Suppressor macrophage treated with lipopolysaccharide for 4 hours (primary cell): ENCODE measurements at places on chromosomes 16 and 17.

- DNase-seq, result peak; percentile 73
Observed at GRCh38 chr16:86016201-86016965, 117.4 kb downstream of the IRF8 start.

GRCh38 chr17:21299981-21300600 lies 15.6 kb downstream of the MAP2K3 start:
- DNase-seq, result no peak

DNA sequence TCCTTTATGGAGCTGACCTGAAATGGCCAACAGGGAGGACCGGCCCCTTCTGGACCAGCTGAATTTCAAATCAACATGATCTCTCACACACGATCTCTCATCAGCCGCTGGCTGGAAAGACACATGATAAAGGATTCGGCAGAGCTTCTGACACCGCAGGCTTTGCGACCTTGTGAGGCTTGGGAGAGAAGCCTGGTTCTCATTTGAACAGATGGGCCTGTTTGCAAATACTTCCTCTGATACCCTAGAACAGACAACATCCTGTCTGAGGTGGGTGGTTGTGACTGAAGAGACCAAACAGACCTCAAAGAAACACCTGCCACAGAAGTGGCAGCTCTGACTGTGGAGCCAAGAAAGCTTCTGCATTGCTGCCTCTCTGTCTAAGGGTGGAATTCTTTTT lies 77.9 kb upstream of the SDK2 start:
- DNase-seq, result no peak

DNA sequence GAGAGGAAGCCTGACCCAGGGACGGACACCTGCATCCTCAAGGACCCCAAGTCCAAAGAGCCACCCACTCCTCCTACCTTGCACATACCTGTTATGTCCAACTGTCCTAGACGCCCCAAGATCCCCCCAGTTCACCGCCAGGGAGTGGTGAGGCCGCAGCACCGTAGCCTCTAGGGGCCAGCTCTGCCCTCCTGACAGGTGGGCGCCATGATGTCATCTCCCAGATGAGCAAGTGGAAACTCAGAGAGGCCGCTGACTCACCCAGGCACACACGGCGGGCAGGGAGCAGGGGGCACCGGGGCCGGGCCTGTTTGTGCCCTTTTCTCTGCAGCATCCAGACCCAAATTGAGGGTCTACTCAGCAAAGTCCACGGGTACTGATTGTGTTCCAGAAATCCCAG lies 4.8 kb upstream of the ZNF469 start:
- no peak for DNase-seq
